ENCODE measurements at places on chromosomes 1 and 21.
A peak's percentile ranks its signal among the peaks of the same experiment; 100 is the strongest.

DNA sequence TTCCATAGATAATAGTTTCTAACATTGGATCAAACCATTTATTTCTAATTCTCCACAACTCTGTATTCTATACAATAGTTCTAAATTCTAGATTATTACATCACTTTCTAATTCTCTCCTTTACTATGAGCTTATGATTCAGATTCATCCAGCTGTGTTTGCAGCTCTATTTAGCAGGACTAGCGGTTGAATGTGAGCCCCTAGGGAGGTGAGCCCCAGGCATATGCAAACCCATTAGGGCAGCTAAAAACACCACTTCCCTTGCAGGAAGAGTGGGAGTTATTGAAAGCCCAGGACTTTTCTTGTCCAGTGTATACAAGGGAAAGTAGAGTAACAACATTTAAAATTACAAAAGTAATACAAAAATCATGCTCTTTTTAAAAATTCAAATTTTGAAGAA, 56.9 kb downstream of the KRTAP19-8 start:
- no peak for DNase-seq

- no peak for DNase-seq
Measured at GRCh38 chr1:220338759-220339158, 66.5 kb upstream of the RAB3GAP2 start.

DNA sequence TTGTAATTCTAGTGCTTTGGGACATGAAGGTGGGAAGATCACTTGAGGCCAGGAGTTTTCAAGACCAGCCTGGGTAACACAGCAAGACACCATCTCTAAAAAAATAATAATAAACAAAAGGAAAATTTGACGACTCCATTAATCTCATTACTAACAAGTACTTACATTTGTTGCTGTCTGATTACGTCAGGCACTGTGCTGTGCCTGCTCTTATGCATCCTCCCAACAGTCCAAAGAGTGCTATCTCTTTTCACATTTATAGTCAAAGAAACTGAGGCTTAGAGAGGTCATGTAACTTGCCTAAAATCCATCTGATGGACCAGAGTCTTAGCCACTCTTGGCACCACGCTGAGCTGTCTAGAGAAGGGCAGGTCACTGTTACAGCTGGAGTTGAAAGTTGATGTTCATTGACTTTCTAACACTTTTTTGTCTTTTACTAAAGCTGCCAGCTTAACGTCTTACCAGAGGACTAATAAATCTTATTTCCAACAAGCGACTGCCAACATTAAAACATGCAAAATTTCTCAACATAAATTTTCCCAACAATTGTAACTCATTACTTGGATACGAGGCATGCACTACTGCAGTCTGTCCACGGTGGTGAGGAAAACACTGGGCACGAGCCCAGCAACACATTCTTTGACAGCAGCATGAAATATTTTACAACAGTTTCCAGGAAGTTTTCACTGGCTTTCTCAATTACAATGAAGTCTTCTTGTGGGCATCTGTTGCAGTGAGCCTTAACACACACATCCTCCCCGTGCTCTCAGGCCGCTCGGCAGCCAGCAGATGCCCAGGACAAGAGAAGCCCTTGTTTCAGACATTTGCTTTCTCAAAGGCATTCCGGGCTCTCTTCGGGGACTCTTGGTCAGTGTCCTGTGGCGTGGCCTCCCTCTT, 262.9 kb upstream of the PROX1 start:
- peak; percentile 21 for DNase-seq

DNA sequence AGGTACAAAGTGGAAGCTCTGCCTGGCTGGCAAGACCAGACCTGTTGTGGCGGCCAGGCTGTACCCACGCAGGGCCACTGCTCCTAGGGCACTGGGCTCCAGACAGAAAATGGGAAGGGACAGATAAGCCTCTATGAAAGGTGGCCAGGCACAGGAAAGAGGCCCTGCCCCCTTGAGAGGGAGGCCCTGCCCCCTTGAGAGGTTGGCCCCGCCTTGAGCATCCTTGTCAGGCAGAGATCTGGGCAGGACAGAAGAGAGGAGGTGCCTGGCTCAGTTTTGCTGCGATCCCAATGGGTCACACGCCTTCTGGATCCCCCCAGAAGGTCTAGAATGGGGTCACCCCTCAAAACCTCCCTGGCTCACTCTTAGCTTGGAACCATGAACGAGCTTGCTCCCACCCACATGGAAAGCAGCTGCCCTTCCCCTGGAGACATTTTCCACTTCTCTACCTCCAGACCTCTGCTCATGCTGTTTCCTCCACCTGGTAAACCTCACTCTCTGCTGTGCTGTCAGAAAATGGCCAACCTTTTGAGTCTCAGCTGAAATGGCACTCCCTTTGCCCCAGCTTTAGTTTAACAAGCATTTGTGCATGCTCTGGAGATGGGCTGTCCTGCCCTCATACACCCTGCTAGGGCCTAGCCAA, 17.5 kb upstream of the ECE1 start:
- no peak for DNase-seq

GRCh38 chr1:56547977-56548376, 31.4 kb downstream of the PLPP3 start:
- DNase-seq: no peak

DNA sequence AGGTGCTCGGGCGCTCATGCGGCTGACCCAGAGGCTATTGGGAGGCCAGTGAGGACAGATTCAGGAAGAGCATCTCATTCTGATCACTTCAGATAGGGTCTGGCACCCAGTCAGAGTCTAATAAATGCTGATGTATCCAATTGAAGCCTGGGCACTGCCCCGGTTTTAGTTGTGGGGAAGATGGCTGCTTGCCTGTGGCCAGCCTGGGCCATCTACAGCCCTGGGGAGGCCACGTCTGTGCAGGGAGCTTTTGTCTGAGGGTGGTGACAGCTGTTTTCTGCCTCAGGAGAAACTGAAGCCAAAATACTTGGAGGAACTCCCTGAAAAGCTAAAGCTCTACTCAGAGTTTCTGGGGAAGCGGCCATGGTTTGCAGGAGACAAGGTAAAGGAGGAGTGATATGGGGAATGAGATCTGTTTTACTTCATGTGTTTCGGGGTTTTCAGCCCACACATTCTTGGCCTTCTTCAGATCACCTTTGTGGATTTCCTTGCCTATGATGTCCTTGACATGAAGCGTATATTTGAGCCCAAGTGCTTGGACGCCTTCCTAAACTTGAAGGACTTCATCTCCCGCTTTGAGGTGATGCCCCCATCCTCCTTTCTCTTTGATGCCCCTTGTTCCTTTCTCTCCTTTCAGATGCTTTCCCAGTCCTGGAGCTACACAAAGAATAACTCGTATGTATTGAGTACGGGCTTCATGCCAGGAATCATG, 2.8 kb downstream of the GSTM5 start:
- DNase-seq: no peak

- no peak for DNase-seq
Measured at GRCh38 chr1:165695031-165695430, 3.3 kb downstream of the ALDH9A1 start.
